Fibroblast of villous mesenchyme (primary cell): ENCODE measurements at places on chromosomes 5 and 9. TPM values are rescaled to one million over a fixed set of nuclear protein-coding genes. Genes with fewer than 3 reads are reported as not detected.

NR5A1 gene
- not detected in 2 replicates for total RNA-seq

POLR3G gene
- total RNA-seq, result 4.5 and 5.2 TPM in 2 replicates

DMRT3 gene
- total RNA-seq, result not detected in 2 replicates

PCA3 gene
- total RNA-seq, result under 0.01 TPM in 1 of 2 replicates, not detected in the other

ARHGEF28 gene
- 34.1 and 40.2 TPM in 2 replicates for total RNA-seq

PDE8B gene
- 0.64 and 6.0 TPM in 2 replicates for total RNA-seq

IFNA21 gene
- total RNA-seq, result not detected in 2 replicates

CCNI2 gene
- total RNA-seq, result under 0.01 TPM in 1 of 2 replicates, not detected in the other

ALDH1B1 gene
- total RNA-seq, result 66.0 and 74.3 TPM in 2 replicates

LHFPL2 gene
- total RNA-seq, result 35.0 and 44.1 TPM in 2 replicates

KCNN2 gene
- total RNA-seq, result 0.64 and 2.6 TPM in 2 replicates

LCN10 gene
- total RNA-seq, result under 0.01 TPM in 1 of 2 replicates, not detected in the other

DPYSL3 gene
- total RNA-seq, result 126 and 161 TPM in 2 replicates

REEP2 gene
- 13.0 and 16.4 TPM in 2 replicates for total RNA-seq

DAP gene
- 43.2 TPM in 2 replicates for total RNA-seq

ENTREP1 gene
- total RNA-seq, result under 0.01 TPM in 1 of 2 replicates, not detected in the other

GARIN3 gene
- not detected in 2 replicates for total RNA-seq

HTR1A gene
- not detected in 2 replicates for total RNA-seq

CCDC152 gene
- 0.86 and 0.97 TPM in 2 replicates for total RNA-seq
